ENCODE measurements at places on chromosomes 5 and 9. TPM values are rescaled to one million over a fixed set of nuclear protein-coding genes. Genes with fewer than 3 reads are reported as not detected.

Gene PNPLA7
- total RNA-seq = 0.60 TPM

Gene EQTN
- total RNA-seq = 0.18 TPM

Gene FOXD4L3
- total RNA-seq = not detected

Gene PAEP
- total RNA-seq = not detected

Gene TNC
- total RNA-seq = 0.46 TPM

Gene ANKRD31
- total RNA-seq = not detected

Gene CCNI2
- 8.8 TPM for total RNA-seq

Gene TUSC1
- total RNA-seq = 17.9 TPM

Gene ADGRD2
- total RNA-seq = not detected

Gene DBN1
- total RNA-seq = 12.9 TPM

Gene FAXDC2
- 3.5 TPM for total RNA-seq

Gene FAM221B
- total RNA-seq = 0.16 TPM

Gene PTPRD
- not detected for total RNA-seq

Gene RRAGA
- 23.1 TPM for total RNA-seq

Gene TAF11L5
- total RNA-seq = not detected

Gene CDH9
- not detected for total RNA-seq

Gene CTNND2
- not detected for total RNA-seq

Gene RICTOR
- 11.3 TPM for total RNA-seq

Gene PCDHGB6
- total RNA-seq = 0.33 TPM

Gene CCL28
- total RNA-seq = 4.2 TPM

Gene RNF14
- total RNA-seq = 17.5 TPM

Gene RFK
- total RNA-seq = 23.6 TPM

Gene PCDHGB4
- total RNA-seq = not detected

Gene CATSPER3
- total RNA-seq = not detected

Gene OR2Y1
- total RNA-seq = not detected

Gene CBY3
- not detected for total RNA-seq

Measured in HT-29 (cell line).